Upper lobe of right lung (tissue), 1 donor: ENCODE measurements at places on chromosomes 12 and 14.

DNA sequence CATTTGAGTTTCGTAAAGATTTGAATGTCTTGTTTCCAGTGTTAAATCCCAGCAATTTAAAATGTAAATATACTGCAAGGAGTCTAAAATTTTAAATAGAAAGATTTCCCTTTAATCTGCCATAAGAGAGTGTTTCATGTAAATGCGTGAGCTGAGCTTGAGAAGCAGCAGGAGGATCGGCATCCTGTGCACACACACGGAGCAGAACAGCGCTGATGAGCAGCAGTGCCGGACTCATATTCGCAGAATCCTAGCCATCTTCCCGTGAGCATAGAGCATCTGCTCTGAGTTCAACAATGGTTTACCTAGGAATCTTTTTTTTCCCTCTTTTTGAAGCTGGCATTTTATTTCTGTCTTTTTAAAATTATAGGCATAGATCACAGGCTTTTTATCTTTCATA lies 29.8 kb upstream of the AMN start:
- DNase-seq: no peak

DNA sequence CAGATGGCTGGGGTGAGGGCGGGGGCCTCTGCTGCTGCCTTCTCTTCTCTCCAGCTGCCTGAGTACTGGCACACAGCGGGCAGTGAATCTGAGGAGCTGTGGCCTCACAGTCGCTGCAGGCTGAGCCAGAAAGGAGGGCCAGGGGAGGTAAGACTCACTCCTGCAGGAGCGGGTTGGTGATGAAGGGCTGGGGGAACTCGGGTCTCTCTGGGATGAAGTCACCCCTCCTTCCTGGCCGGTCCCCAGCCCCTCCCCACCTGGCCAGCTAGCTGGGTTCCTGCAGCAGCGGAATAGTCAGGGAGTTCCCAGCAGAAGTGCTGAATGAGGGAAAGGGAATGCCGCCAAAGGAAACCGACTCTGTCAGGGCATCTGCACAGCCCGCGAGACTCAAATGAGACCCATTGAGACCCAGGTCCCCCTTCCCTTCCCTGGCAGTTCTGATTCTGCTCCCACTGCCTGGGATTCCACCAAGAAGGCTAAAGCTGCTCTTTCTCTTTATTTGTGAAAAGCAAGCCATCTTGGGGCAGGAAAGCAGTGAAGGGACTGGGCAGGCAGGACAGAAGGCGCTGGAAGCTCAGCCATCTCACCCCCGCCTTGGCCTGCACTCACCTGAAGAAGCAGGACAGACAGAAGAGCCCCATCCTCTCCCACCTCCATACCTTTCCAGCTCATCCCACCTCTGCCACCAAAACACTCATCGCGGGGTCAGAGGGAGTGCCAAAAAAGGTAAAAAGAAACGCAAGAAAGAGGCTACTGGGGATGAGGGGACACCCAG lies 5.3 kb downstream of the NGB start:
- DNase-seq: no peak

GRCh38 chr12:52686756-52687487 lies 6.7 kb upstream of the KRT1 start:
- DNase-seq: no peak

GRCh38 chr12:132243596-132244310 lies 85.6 kb downstream of the GALNT9 start:
- peak; percentile 60 for DNase-seq

DNA sequence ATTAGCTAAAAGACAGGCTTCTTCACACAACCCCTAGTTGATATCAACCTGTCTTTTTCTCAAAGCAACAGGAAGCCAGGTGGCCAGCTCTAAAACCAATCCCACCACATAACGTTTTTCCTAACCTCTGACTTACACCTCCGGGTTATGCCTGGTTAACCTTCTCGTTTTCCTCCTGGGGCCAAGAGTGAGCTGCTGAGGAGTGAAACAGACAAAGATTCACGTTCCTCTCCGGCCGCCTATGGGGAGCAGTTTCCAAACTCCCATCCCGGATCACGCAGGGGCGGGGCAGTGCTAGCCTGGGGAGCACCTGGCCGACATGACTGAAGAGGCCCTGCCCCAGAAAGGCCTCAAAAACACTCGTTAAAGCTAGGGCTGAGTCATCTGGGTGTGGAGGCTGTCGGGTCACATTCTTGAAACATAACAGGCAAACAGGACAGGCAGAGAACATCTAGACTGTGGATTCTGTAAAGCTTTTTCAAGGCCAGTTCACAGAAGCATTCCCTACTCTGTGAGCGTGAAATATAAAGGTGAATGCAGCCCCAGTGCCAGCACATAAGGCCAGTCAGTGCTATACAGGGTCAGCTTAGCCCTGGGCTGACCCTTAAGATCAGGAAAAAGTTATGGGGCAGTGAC lies 25.9 kb upstream of the LGALS3 start:
- DNase-seq: peak; percentile 92

DNA sequence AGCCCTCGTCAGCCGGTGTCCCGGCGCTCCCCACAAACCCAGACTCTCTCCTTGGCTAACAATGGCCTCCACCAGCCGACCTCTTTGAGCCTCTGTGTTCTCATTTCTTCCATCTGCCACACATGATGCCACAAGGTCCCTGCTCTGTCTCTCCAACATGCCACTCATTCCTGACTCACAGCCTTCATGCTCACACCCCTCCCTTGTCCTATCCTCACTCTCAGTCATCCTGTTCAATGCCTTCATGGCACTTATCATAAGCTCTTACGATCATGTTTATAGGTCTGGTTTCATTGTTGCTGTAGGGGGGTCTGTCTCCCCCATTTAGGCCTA lies 9.6 kb upstream of the SERPINA11 start:
- DNase-seq: no peak

DNA sequence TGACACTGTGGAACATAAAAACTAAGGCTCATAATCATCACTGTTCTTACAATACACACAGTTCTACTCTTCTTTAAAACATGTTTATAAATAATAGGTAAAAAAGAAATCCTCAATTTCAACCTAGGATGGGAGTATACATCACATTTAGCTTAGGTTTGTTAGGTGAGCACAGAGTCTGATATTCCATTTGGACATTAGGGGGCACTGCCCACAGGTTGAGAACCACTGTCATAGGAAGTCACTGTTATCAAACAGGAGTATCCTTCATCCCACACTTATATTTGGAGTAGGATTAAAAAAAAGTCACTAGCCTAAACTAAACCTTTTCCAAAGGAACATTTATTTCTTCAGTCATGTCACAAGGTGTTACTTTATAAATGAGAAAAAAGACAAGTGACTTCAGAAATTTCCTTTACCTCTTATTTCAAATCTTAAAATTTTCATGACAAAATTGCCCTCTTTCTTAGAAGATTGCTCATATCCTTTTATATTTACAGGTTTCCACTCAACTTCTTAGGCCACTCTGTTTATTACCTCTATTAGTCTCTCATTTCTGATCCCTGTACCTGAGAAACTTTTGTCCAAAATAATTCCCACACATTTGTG lies 240.6 kb downstream of the CPNE8 start:
- no peak for DNase-seq

- DNase-seq: peak; percentile 69
Measured at GRCh38 chr12:12714276-12715021, 2.7 kb upstream of the CDKN1B start.

GRCh38 chr14:76767681-76768656 lies 6.7 kb downstream of the VASH1 start:
- DNase-seq: peak; percentile 82

- DNase-seq: no peak
Measured at GRCh38 chr12:45973526-45973925, 16.8 kb downstream of the SCAF11 start.

DNA sequence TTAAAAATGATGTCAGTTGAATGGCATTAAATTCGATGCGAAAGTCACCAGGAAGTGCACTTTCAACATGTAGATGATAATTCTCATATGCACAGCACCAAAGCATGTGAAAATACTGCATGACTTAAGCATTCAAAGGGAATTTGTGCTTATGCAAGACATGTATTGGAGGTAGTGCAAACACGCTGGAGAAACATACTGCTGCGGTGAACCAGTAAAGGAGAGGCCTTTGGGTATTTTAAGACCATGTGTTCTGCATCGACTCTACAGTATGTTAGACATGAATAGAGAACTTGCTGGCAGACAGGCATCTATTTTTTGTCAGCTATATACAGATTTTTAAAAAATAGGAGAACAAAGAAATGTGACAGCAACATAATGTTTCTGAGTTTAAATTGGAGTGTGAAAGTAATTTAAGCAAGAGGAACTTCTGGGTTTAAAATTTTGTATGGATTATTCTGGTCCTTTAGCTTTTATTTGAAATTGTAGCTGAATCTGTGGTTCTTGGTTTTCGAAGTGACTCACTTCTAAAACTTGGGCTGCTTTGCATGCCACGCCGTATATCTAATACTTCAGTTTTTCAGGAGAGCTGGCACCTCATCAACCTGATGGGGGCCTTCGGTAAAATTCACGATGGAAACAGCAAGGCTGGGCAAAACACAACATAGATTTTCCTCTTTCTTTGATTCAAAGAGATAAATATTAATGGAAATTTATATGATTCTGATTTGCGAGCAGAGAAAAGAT lies 408.7 kb downstream of the APAF1 start:
- DNase-seq: no peak

DNA sequence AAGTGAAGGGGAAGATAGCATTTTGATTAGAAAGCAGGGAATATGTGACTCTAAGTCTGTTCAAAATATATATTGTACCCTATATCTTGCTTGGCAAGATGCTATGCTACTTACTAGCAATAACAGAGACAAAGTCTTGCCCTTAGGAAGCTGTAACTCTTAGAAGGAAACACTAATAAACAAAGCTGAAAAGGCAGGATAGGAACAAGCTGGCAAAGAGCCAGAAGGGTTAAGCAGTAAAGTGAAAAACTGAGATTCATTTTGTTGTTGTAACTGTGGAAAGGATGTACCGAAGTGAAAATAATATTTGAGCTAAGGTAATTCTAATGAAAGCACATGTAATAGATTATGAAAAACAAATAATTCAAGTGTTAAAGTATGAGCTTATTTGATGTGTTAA lies 527.1 kb upstream of the FLRT2 start:
- DNase-seq: no peak

GRCh38 chr12:49369411-49370145 lies 2.3 kb downstream of the SPATS2 start:
- no peak for DNase-seq

- DNase-seq: no peak
Measured at GRCh38 chr14:92850492-92850891, 56.4 kb downstream of the GOLGA5 start.

DNA sequence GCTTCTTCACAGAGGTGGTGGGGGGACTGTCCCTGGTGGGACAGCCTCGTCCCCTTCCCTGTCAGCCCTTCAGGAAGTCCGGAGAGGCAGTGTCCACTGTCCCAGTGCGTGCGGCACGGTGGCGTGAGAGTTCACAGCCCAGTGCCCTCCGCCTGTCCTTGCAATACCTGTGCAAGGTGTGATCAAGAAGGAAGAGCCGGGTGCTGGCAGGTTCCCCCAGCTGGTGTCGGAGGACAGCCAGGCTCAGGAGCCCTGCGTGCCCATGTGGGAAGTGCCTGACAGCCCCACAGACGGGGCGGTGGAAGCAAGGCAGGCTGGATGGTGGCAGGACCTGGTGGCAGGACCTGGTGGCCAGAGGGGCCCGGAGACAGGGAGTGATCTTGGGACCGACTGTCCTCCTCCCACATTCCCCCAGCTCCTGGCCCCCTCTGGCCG lies 16.4 kb downstream of the NOC4L start:
- DNase-seq: peak; percentile 33

DNA sequence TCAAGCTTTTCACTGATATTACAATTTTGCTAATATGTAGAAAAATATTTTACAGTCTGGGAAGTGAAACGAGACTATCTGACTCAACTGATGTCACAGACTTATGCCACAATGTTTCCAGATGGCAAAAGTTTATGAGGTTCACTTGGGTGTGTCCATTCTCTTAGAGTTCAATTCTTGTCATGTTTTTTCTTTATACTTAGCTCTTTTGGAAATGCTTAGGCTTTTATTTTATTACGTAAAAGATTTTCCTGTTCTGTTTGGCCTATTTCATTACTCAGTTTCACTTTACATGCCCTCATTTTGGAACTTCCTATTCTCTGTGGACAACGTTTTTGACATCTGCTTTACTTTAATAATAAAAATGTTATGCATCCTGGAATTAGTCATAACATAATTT lies 2.1 kb upstream of the PDZRN4 start:
- DNase-seq: no peak

- peak; percentile 65 for DNase-seq
Measured at GRCh38 chr12:53725824-53726223, 1.4 kb downstream of the CALCOCO1 start.

DNA sequence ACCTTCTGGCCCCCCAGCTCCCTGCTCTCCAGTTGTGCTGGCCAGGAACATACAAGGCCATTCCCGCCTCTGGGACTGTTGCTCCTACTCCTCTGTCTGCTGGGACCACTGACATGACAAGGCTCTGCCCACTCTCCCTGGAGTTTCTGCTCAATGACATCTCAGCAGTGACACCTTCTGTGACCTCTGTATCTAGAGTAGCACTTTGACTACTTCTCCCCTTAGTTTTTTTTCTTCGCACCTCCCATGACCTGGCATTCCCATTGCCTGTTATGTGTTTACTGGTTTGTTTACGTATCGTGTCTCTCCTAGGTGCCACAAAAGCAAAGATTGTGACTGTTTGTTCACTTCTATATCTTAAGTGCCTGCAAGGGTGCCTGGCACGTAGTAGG lies 40.1 kb upstream of the TMEM263 start:
- DNase-seq: no peak

GRCh38 chr14:102516531-102517391 lies 7.2 kb upstream of the ANKRD9 start:
- peak; percentile 82 for DNase-seq

DNA sequence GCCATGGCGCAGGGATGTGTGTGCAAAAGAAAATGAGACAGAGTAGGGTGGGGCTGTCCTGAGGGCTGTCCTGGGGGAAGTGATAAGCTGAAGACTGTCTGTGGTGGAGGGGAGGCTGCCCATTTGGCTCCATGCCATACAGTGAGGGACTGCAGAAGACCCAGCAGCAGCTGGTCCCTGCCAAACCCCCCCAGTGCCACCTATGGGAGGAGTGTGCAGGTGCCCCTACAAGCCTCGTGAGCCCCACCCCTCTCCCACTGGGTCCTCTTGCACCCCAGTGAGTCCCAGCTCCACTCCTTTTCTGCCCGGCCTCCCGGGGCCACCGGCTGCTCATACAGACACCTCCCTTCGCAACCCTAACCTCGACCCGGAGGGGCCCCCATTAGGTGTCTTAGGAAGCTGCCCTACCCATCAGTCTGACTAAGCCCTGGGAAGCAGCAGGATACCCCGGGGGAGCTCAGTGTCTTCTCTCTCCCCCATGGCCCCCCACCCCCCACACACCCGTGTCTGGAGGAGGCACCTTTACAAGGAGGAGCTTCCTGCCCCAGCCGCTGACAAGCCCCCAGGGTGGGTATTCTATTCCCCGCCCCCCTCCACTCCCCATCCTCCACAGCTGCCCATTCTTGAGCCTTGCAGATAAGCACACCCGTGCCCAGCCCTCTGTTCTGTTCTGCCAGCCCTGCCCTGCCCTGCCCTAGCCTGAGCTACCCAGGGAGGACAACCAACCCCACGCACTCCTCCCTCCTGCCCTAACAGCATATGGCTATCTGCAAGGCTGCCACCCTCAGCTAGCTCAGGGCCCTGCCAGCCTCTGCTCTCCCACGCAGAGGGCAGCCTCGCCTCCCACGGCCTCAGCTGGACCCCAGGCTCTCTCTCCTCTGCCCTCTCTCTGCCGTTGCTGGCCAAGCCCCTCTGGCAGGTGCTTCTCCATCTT lies 41.9 kb downstream of the SLC6A12 start:
- no peak for DNase-seq

GRCh38 chr12:120237360-120238171 lies 28.0 kb downstream of the PXN start:
- DNase-seq: no peak
